ENCODE measurements at places on chromosomes 7 and 10.

DNA sequence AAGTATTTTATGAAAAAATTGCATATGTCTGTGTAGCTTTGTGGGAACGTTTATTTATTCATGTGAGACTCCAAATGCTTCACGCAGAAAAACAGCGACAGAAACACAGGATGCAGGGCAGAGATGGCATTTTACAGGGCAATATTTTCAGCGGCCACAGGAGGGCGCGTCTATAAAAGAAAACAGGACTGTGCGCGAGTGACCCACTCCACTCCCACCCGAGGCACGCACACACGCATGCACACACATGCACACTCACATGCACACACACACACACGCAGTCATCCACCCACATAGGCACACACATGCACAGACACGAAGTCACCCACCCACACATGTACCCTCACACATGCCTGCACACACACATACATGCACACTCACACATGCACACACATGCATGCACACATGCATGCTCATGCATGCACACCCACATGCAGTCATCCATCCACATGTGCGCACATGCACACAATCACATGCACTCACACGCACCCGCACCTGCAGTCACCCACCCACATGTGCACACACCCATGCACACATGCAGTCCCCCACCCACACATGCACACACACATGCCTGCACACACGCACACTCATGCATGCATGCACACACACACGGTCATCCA lies 96.3 kb downstream of the DNAJB6 start:
- DNase-seq = no peak

DNA sequence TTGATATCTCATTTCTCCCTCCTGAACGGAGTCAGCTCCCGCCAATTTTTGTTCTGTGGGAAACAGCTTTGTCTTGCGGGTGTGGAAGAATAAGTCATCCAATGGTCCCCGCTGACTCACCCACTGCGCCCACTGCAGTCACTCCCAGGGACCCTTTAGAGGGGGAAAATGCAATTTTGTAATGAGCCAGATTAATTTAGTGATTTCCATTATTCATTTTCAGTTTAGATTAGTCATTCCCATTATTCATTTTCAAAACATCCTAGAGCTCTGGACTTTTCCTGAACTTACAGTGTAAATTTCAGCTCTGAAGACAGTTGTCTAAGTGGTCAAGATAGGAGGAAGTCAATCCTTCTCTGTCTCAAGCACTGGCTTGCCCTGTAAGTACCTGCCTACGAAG lies 154.9 kb upstream of the TMEM72 start:
- DNase-seq = no peak

DNA sequence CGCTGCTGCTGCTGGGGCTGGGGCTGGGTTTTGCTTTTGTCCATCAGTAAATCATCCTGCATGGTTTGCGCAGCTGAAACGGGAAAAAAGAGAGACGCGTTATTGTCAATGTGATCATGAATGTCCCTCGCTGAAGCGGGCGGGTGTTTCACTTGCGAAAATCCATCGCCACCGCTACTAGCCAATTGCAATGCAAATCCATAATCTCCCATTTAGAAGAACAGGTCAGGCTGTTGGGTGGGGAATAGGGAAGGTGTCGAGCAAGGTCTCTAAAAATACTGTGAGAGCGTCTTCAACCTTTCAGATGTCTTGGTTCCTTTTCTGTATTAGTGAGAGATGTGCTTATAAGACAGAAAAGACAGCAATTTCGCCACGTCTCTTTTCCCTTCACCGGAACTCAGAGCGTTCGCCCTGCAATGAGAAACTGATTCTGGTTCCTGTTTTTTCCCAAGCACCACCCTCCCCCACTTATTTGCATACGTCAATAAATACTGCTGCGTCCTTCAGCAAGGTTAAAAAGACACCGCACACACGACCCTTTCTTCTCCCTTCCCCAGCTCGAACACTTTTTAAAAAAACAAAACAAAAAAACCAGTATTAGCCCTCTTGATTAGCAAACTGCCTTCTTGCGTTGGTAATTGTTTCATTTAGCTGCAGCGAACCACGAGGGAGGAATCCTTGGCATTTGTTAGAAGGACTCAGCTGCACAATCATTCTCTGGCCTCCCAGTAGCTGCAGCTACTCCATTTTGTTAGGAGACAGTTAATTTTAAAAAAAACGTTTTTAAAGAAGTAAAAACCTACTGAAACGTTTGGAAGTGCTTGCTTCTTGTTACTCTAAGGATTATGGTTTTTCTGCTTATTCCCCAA lies 50.4 kb downstream of the CPEB3 start:
- DNase-seq = no peak

GRCh38 chr7:127940381-127941160 lies 90.7 kb downstream of the LRRC4 start:
- no peak for DNase-seq

- no peak for DNase-seq
Observed at GRCh38 chr7:70799841-70800405, 332.0 kb upstream of the GALNT17 start.

DNA sequence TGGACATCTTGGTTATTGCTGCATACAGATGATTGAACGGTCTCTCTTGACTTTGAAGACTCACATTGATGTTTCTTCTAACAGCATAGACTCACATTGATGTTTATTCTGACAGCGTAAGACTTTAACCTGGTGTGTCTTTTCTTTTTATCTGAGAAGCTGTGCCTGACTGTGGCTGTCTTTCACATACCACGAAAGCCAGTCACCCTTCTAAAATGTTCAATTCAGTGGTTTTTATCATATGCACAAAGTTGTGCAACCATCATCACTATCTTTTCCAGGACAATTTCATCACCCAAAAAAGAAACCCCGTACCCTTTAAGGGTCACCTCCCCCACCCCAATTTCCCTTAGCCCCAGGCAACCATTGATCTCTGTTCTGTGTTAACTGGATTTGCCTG lies 24.7 kb downstream of the CELF2 start:
- no peak for DNase-seq

GRCh38 chr10:34514290-34514689 lies 300.8 kb downstream of the PARD3 start:
- no peak for DNase-seq

DNA sequence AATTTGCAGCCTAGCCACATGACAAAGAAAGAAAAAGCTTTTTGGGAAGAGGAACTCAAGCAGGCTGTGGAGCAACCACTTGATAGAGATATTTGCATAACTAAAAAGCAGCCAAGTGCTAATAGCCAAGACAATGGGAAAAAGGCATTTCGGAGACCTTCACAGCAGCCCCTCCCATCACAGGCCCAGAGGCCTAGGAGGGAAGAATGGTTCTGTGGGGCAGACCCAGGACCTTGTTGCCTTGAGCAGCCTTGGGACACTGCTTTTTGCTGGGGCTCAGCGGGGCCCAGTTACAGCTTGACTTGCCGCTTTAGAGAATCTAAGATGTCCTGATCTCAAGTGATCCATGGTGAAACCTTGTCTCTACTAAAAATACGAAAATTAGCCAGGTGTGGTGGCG lies 38.5 kb downstream of the FAM149B1 start:
- no peak for DNase-seq

- DNase-seq = no peak
Observed at GRCh38 chr10:118286051-118286838, 55.9 kb downstream of the FAM204A start.

GRCh38 chr10:118045837-118046394 lies 825 bp downstream of the RAB11FIP2 start:
- DNase-seq = no peak

Data from cortex of kidney (tissue), 1 donor.